ENCODE measurements at places on chromosomes 5 and 9.
A peak's percentile ranks its signal among the peaks of the same experiment; 100 is the strongest.

DNA sequence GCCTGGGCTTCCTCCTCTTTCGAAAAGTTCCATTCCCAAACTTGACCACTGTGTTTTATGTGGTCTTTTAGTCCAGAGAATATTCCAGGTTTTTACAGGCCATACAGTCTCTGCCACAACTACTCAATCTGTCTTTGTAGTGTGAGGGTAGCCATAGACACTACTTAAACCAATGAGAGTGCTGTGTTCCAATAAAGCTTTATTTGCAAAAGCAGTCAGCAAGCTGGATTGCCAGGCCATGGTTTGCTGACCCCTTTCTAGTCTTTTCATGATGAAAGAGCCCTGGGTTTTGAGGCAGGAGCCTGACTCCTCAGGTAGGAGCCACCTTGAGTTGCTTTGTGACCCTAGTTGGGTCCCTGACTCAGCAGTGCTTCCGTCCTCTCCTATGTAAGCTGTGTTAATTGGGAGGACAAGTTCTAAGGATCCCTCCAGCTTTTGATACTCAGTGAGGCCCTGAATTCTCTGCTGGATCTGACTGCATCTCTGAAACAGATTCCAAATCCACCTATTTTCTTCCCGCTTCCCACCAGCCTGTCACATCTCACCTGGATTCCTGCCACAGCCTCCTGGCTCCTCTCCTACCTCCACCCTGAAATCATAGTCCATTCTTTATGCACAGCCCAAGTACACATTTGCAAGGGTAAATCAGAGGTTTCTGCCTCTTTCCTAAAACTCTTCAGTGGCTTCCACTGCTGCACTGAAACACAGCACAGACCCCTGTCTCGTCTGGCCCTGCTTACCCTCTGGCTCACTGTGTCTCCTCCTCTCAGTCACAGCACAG, 13.5 kb downstream of the GALNT10 start:
- DNase-seq, result no peak

DNA sequence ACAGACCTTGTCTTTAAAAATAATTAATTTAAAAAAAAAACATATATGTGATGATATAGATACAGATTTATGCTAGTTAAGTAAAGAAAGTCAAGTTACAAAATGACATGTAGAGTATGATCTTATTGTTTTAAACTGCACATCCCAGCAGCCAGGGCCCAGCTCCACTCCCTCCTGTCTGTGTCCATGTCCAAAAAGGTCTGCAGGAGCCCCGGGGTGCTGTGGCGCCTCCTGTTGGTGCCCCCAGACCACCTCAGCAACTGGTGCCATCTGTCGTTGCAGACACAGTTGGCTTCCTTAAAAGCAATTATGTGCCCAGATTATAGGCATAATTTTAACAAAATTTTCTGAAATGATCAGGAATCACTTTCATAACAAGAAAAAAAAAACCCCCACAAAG, 33.3 kb downstream of the IPPK start:
- DNase-seq, result no peak

DNA sequence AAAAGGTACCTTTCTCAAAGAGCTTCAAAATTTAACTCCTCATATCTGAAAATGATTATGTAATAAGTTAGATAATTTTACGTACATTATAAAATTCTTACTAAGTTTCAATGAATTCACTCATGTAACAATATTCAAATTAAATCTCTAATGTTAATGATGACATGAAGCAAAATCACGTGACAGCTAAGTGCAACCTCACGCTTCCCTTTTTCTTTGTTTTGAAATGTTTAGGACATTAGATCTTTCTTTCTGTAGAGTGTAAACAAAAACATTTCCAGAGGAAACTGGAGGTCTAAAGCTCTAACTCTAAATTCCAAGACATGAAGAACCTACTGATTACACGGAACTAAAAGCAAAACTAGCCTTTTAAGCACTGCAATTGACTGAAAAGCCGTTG, 227.3 kb upstream of the TBCA start:
- DNase-seq, result no peak

GRCh38 chr9:110555551-110556331, 23.8 kb downstream of the SVEP1 start:
- DNase-seq, result peak; percentile 98

DNA sequence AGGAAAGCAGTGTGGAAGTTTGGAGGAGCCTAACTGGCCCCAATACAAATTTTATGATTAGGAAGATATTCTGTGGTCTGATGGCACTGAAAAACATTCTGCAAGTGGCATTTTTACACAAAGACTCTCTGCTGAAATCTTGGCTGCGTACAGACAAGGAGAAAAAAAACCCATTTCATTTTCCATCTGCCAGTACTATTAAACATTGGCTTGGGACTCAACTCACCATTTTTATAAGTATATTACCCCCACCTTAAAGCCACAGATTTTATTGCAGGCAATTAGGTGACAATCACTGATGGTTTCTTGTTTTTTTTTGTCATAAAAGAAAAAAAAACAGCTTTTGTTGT, 206.9 kb downstream of the PTTG1 start:
- DNase-seq, result no peak

GRCh38 chr5:54624805-54625568, 107.4 kb downstream of the SNX18 start:
- DNase-seq, result peak; percentile 72

DNA sequence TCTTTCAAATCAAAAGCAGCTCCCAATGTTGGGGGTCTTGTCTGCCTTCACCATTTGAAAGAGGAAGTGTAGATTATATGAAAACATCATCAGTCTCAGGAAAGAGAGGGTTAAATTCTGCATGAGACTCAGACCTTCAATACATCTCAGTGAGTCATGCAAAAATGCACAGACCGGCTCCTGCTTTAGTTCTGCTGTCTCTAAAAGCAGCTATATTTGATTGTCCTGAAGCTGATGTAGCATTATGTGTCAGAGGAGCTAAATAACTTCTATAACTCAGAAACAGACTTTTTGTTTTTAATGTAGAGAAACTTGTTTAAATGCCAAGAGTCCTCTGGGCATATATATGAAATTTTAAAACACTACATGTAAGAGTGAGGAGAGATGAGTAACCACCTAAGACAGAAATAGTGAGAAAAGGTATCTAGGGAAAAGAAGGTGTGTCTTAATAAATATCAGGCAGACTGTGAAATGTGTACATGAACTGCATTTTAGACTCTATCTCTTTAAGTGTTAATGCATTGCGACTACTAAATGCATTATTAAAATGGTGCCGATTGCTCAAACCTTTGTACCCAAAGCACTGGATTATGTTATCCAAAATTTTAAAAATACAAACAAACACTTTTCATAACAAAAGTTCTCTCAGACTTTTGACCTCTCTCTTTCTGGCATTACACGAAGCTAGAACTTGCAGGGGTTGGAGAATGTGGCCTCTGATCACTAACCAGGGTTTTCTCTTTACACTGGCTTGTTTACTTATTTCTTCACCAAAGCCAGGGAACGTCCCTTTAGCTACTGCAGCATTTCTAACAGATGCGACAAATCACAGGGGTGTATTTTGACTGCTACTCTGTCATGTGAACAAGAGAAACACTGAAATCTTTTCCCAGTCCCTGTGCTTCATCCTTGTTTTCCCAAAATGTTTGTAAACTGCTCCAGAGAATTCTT, 302.3 kb downstream of the ARL15 start:
- peak; percentile 72 for DNase-seq

- DNase-seq, result no peak
Measured at GRCh38 chr5:171588790-171589189, 169.3 kb downstream of the FGF18 start.

GRCh38 chr9:136764301-136764891, at the start of gene LCN15:
Gene LCN15, minus strand, starts transcription at chr9:136764518. Its CDS starts 30 bp downstream, at chr9:136764488.
- no peak for DNase-seq

- no peak for DNase-seq
Measured at GRCh38 chr5:150271923-150272322, 17.6 kb downstream of the CAMK2A start.

DNA sequence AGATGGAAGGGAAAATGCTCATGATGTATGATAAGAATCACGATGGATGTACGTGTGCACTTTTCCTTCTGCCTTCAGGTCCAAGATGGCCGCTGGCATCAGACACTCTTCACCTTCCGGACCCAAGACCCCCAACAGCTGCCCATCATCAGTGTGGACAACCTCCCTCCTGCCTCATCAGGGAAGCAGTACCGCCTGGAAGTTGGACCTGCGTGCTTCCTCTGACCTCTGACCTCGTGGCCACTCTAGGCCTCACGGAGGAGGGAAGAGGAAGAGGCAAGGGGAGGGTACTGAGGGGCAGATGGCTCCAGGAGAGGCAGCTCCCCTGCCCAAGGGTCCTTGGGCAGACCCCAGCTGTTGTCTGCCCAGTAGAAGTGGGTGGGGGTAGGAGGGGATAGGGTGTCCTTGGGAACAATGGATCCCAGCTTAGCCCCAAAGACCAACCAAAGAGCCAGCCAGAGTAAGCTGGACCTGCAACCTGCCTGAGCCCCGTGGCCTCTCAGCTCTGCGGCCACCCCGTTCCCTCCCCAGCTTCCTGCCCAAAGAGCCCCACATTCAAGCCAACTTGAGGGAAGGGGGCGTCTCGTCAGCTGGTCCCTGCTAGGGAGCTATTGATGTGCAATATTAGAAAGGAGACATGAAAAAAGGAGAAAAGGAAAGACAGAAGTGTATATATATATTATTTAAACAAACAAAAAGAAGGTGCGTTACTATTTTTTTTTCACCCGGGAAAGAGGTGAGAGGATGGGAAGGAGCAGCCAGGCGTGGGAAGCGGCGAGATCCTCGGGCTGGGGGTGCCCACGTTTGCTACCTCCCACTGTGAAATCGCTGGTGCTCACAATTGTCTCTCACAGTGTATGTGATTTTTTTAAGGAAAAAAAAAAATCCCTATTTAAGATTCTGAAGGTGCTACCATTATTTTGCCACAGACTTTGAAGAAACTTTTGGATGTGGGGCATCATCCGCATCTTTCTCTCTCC, 12.1 kb upstream of the ORM1 start:
- DNase-seq, result no peak

GRCh38 chr9:86353655-86354010, 577 bp downstream of the TUT7 start:
- peak; percentile 27 for DNase-seq

- DNase-seq, result no peak
Measured at GRCh38 chr9:95766906-95767305, 108.6 kb upstream of the ERCC6L2 start.

DNA sequence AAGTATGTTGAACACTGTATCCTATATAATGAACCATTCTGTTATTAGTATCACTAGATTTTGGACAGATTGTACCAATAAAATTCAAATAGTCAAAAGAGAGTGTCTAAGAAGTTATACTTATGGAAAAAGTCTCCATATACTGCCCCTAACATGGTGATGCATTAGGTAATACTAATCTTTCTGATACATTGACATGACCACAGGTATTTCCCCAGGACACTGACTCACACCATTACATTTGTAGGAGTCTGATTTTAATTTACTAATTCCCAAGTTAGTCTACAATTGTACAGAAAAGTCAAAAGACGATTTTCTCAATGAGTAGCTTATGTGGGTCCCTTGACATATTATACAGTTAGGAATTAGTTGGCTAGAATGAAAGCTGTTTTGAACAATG, 593.8 kb downstream of the ISL1 start:
- no peak for DNase-seq

DNA sequence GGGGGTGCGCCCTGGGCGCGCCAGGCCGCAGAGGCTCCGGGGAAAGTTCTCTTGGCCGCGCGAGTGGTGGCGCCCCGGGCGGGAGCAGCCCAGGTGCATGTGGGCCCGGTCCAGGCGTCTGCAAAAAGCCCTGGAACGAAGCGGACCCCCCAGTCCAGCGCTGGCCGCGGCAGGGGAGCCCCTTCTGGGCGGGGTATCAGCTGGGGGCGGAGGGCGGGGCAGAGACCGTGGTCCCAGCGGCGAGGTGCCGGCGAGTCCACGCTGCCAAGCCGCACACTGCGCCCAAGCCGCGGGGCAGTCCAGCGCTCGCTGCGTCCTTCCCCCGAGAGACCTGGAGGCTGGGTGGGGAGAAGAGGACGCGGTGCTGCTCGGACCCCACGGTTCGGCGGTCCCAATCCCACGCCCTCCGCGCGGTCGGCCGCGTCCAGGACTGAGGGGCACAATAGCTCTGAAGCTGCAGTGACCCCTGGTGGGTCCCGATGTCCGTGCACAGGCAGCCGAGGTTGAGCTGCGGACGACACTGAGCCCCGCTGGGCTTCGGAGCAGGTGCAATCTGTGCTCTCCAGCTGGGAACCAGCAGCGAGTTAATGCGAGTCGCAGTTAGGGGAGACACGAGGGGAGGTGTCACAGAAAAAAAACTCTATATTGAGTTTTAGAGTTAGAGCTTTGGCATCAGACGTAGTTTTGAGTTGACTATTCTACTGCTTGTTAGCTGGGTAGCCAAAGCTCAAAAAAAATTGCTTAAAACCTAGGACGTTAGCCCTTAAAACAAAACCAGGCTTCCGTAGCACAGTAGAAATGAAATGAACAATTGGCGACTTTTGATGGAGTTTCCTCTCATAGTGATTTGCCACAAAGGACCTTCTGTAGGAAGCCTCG, 1.1 kb upstream of the EPB41L4A start:
- peak; percentile 47 for DNase-seq

- no peak for DNase-seq
Measured at GRCh38 chr9:4263591-4263990, 36.3 kb downstream of the GLIS3 start.

GRCh38 chr9:135990468-135991429, 29.6 kb upstream of the UBAC1 start:
- DNase-seq, result peak; percentile 74

- no peak for DNase-seq
Measured at GRCh38 chr5:37988454-37989046, 148.7 kb upstream of the GDNF start.

DNA sequence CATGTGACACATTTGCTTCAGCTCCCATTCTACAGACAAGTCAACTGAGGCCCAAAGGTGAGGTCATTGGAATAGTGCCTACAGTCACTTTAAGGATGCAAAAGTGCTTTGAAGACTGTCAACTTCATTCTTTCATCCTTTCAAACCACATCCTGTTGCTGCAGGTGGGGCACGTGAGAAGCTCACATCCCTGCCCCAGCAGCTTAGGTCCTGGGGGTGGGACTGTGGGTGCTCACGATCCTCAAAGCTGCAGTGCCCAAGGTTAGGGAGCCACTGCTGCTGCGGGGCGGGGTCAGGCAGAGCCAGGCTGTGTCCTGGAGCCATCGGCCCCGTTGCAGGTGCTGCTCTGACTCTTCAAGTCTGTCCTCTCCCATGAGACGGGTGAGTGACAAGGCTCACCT, 57.9 kb upstream of the IER5L start:
- DNase-seq, result no peak

DNA sequence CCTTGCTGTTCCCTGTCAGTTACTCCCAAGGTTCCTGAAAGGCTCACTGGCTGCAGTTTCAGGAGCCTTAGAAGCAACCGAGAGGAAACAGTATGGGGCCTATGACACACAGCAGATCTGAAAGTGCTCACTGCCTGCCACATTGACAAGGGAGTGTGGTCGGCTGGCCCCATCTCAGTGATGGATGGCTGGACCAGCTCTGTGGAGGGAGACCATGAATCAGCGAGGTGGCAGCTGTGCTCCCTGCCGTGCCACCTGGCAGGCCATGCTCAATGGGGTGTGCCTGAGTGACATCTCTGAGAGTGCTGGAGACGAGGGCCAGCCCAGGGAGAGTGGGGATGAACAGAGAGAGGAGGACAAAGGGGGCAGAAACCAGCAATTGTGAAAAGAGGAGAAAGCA, 49.1 kb downstream of the DOCK2 start:
- no peak for DNase-seq

GRCh38 chr9:94802793-94803192, 76.3 kb downstream of the AOPEP start:
- peak; percentile 78 for DNase-seq
